Left colon (tissue), 2 donors: ENCODE measurements at places on chromosomes 3 and 15. TPM values are rescaled to one million over a fixed set of nuclear protein-coding genes. Genes with fewer than 3 reads are reported as not detected.

The CHRM5 gene
- not detected for total RNA-seq

The RAB6B gene
- 3.3 TPM for total RNA-seq

The GOLGA8A gene
- 17.8 TPM for total RNA-seq

The U2SURP gene
- 69.1 TPM for total RNA-seq

The RTP3 gene
- not detected for total RNA-seq

The MESP2 gene
- total RNA-seq: 0.84 TPM

The MORC1 gene
- total RNA-seq: not detected

The OR5K2 gene
- total RNA-seq: not detected

The TTLL13 gene
- 0.47 TPM for total RNA-seq

The MNS1 gene
- 1.4 TPM for total RNA-seq

The C3orf33 gene
- total RNA-seq: 2.9 TPM

The TM4SF1 gene
- total RNA-seq: 27.0 TPM

The ROBO2 gene
- 0.28 TPM for total RNA-seq

The RLBP1 gene
- total RNA-seq: not detected

The LRRC34 gene
- 0.24 TPM for total RNA-seq

The GOLGA8H gene
- not detected for total RNA-seq

The SCN11A gene
- total RNA-seq: 0.12 TPM

The PHLDB2 gene
- total RNA-seq: 8.3 TPM

The FBLN2 gene
- total RNA-seq: 20.7 TPM

The TATDN2 gene
- 37.9 TPM for total RNA-seq

The PPP1R14D gene
- total RNA-seq: 171 TPM

The COL8A1 gene
- total RNA-seq: 2.3 TPM

The PTH1R gene
- 1.4 TPM for total RNA-seq

The PLSCR2 gene
- total RNA-seq: 2.7 TPM
